ENCODE measurements at places on chromosomes 7 and 10.

DNA sequence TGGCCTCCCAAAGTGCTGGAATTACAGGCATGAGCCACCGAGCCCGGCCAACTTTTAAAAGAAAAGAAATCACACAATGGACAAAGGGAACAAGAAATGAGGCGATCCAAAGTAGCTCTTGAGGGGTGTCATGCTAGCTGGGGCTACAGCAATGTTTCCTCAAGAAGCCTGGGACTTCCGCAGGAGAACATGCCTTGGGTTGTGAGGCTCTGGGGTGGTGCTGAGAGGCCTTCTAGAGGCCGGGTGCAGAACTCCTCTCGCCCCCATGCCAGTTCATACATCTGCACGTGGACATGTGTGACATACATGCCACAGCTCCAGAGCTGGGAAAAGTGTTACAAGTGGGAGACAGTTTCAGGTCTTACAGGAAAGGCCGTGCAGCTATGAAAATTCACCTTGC is 238.2 kb downstream of the SKAP2 start:
- DNase-seq = no peak

GRCh38 chr10:109592391-109592790 is 330.9 kb downstream of the XPNPEP1 start:
- DNase-seq = no peak

GRCh38 chr10:29430101-29430500 is 141.2 kb downstream of the LYZL1 start:
- DNase-seq = no peak

GRCh38 chr10:109200646-109201045 is 722.7 kb downstream of the XPNPEP1 start:
- DNase-seq = no peak

DNA sequence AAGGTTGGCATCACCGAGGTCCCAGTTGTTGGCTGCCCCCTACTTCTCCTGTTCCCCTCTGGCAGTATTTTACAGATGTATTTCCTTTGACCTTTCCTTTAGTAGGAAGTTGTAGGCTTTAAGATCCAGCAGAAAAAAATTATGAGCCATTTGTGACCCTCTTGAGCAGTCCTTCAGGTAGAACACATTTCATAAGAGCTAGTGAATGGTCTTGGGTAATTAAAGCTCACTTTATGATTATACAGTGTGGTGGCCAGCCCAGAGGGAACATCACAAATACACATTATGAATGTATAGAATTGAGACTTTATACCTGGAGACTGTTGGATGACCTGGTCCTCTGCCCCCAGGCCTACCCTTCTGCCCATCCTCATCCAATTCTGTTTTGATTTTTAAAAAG is 57.0 kb downstream of the KAT6B start:
- no peak for DNase-seq
